T-helper 2 cell (primary cell): ENCODE measurements at places on chromosomes 1 and 21.

DNA sequence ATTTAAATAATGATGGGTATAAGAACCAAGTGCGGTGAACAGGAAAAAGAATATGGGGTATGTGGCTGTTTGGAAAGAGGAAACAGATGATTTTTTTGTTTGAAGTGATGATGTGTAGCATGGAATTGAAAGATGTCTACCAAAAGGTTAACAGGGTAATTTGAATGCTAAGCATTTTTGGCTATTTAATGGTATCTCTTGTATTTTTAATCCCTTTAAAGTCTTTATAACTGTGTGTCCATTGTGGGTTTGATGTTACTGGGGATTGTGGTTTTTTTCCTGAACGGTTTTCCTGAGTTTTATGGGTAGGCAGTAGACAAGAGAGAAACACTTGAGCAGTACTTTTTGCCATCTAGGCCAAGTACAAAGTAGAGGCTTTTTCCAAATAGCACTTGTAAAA, 63.2 kb downstream of the PRDM2 start:
- no peak for DNase-seq

GRCh38 chr1:36008546-36009197, 75.2 kb upstream of the TEKT2 start:
- peak; percentile 37 for DNase-seq

DNA sequence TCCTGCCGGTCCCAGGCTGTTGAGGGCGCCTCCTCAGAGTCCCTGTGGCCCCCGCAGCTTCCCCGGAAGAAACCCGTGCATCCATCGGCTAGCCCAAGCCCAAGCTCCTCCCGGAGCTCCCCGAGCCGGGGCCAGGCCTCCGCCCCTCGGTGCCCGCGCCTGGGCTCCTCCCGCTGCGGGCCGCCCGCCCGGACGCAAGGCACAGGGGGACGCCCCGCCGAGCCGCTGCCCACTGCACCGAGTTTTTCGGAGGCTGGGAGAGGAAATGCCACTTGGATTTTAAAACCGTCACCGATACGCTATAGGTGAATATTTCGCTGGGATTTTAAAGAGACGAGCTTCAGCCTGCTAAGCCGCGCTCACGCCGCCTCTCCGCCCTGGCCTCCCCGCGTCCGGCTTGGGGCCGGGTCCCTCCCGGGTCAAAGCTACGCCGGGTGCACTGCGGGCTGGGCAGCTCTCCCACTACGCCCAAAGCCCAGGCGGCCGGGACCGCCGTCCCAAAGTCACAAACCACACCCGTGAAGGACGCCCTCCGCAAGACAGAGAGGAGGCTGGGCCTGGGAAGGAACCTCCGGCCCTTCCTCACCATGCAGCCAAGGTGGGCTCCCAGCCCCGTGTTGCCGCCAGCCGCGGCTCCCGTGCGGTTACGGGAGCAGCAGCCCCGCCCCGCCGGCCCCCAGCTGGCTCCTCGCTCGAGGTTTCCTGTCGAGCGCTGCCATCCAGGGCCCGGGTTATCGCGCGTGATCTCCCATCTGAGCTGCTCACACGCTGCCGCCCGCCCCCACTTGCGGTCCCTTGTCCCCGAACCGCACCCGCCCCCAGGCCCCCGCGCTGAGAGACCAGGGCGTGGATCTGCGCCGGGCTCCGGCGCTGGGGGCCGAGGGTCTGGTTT, 63.2 kb downstream of the CD247 start:
- DNase-seq = peak; percentile 94

GRCh38 chr1:37884145-37884544, 24.8 kb upstream of the MTF1 start:
- no peak for DNase-seq

GRCh38 chr1:150561254-150561973, 12.2 kb downstream of the ADAMTSL4 start:
- DNase-seq = no peak

GRCh38 chr1:99855914-99856450, 5.8 kb downstream of the AGL start:
- no peak for DNase-seq

- DNase-seq = no peak
Measured at GRCh38 chr21:15444118-15444960, 285.4 kb upstream of the USP25 start.

DNA sequence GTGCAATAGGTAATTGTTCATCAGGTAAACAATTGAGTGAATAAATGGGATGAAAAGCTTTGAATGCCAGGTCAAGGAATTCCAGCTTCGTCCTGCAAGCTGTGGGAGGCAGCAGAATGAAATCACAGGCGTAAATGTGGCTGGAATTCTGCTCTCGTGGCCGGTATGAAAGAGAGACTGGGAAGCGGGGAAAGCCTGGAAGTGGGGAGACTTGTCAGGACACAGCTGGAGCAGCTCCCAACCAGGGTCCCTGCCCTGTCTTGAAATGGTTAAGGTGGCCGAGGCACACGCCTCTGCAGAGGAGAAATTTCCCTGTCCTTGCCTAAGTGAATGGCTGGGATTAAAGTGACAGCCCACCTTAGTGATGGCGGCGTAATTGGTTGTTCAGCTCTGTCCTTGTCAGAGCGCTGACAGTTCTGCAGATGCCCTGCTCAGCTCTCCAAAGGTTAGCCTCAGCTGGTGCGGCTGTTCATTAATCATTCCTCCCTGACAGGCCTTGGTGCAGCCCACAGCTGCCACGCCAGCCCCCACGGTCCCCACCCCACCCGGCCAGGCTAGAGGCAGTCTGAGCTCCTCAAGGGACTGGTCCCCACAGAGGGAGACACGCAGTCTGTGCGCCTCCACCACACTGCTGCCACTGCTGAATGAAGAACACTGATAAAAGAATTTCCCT, 398.3 kb upstream of the POU3F1 start:
- no peak for DNase-seq

DNA sequence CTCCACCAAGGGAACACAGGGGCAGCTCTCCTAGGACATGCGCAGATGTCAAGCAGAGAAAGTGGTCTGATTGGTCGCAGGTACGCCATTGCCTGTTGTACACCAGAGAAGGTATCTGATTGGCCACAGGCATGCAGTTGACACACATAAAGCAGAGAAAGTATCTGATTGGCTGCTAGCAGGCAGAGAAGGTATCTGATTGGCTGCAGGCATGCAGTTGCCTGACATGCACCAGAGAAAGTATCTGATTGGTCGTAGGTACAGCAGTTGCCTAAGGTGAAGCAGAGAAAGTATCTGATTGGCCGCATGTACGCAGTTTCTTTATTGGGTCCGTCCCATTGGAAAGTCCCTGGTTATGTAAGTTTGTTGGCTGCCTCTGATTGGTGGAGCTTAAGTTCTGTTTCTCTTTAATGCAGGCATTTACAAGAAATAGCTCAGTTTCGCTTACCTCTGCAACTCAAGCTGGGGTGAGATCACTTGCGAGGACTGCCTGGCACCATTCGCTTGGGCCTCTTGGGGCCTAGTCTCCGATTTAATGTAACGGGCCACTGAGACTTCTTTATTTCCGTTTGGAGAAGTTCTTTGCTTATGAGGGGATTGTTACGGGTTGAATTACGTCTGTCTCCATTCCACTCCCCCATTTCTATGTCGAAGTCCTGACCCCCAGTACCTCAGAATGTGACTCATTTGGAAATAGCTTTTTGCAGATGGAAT, 74.2 kb downstream of the SIK1 start:
- DNase-seq = no peak

GRCh38 chr1:205396967-205397616, 24.8 kb downstream of the LEMD1 start:
- DNase-seq = no peak

GRCh38 chr1:240455228-240455821, 156.6 kb downstream of the GREM2 start:
- DNase-seq = no peak

GRCh38 chr1:225481738-225482137, 53.9 kb upstream of the LBR start:
- DNase-seq = no peak

DNA sequence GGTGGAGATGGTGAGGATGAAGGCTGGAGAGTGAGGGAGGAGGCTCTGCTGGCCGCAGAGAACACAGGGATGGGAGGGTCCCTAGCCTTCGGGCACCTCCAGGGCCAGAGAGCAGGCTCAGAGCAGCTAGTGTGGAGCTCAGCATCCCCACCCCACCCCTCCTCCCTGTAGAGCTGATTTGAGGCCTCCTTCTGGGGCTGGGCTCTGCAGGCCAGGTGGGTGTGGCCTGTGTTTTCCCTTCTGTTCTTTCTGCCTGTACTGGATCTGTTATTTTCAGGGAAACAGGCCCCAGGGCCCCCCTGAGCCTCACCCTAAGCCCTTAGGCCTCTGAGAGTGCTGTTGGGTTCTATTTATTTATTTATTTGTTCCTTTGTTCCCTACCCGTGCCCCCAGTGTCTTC, 44.8 kb downstream of the TMCC2 start:
- DNase-seq = no peak

DNA sequence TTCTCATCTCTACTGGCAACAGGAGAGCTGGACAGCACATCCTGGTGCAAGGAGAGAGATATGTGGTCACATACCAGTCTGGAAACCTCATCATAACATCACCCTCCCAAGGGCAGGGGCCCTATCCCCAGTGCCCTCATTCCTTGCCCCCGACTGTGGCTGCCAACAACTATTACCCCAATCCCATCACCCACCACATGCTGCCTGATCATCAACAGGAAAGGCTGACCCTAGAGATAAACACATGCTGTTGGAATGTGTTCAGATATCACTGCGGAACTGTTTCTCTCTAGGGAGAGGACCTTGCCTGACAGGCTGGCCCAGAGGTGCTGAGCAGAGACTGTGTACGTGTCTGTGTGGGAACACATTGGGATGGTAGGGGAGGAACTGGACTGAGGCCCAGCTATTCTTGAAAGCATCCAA, 4.5 kb upstream of the INKA2 start:
- DNase-seq = no peak

DNA sequence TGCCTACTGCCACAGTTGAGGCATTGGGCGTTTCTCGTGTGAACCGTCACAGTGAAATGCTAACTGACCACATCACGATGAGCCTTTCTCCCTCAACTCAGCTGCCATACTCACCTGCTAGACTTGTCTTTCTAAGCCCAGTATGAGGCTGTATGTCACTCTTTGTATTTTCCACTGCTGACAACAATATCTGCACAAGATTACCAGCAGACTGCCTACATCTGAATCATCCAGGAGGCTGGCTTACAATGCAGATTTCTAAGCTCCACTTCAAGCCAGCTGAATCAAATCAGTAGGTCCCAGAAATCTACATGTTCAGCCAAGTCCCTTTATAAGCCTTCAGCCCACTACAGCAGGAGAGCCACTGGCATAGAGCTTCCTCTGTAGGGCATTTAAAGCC, 355.0 kb upstream of the DUSP10 start:
- no peak for DNase-seq

- DNase-seq = peak; percentile 57
Measured at GRCh38 chr1:174262349-174263241, 103.3 kb downstream of the RABGAP1L start.

DNA sequence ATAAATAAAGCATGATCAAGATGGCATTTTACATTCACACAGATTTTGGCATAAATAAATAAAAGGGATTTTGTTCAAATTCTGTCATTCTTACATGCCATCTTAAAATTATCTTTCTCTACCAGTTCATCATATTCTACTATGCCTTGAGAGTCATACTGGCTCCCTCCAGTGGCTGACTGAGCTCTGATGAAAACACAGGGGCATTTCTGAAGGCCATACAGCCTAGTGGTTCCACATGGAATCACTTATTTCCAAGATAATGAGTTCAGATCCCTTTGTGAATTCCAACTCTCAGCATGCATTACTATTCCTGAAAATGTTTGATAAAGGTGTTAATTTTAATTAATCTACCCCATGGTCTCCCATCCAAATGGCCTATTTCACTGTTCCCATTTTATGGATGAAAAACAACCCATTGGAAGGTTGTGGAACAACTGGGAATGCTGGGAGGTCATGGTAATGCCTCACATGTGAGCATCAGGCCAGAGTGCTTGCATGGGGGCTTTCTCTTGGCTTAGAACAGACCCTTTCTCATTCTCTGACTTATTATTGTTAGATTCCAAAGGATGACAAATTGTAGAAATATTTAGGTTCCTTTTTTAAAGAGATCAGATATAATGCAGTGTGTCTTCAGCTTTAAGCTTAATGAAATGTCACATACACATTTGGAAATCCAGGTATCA, 622.4 kb upstream of the PKN2 start:
- DNase-seq = peak; percentile 13

DNA sequence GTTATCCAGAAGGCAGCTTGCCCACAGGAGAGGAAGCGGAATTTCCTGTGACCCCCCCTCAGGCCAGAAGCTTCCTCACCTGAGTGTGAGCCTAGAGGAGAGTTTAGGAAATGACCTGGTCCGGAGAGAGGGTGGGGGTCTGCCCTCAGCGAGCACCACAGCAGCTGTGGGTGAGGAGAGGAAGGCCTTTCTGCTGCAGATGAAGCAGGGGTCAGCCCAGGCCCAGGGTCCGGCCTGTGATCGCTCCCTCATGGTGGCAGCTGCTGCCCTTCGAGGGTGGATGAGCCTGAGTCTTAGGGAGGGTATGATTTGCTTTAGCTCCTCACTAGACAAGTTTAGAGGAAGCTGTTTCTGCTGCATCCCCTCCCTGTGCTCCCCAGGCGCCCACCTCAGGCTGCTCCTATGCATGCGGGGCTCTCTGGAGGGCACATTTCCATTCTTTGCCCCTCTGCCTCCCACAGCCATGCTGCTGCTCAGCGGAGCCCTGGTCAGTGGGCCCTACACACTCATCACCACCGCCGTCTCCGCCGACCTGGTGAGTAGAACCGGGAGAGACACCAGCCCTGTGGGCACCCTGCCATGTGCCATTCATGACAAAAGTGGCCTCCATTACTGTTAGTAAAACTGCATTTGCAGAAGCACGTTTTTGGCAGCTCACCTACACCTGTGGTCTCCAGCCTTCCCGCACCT, 53.0 kb downstream of the SLC37A1 start:
- DNase-seq = no peak

DNA sequence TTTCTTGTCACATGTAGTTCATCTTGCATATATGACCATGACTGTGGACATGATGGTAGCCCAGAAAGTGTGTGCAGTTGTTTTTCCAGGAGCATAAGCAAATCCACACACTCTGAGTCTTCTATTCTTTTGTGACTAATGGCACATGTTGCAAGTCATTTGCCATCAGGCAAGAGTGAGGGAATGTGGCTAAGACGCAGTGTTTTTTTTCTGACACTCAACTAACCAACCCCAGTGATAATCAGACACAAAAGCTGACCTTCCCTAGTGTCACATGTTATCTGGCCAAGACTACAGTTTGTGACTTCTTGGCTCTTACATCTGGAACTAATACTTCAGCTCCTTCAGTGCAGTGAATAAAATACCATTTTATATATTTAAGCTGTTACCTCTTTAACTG, 108.8 kb downstream of the ITSN1 start:
- DNase-seq = no peak

GRCh38 chr1:14441302-14441741, 157.2 kb upstream of the KAZN start:
- DNase-seq = no peak

GRCh38 chr1:205232127-205232820, 4.5 kb downstream of the TMCC2 start:
- DNase-seq = no peak

DNA sequence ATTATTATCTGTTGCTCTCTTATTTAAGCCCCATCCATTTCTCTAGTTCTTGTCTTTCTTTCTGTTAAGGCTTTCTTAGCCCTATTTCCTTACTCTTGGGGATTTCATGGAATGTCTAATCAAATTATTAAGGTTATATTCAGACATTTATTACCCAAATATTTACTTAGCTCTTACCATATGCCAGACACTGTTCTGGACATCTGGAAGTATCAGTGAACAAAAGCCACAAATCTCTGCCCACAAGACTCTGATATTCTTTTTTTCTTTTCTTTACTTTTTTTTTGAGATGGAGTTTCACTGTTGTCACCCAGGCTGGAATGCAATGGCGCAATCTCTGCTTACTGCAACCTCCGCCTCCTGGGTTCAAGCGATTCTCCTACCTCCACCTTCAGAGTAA, 74.3 kb upstream of the NBL1 start:
- DNase-seq = no peak

- DNase-seq = no peak
Measured at GRCh38 chr1:68173283-68173935, 58.9 kb downstream of the WLS start.
